ENCODE measurements at places on chromosomes 16 and 17.

- no peak for DNase-seq
Observed at GRCh38 chr17:39178536-39178935, 12.6 kb upstream of the ARL5C start.

DNA sequence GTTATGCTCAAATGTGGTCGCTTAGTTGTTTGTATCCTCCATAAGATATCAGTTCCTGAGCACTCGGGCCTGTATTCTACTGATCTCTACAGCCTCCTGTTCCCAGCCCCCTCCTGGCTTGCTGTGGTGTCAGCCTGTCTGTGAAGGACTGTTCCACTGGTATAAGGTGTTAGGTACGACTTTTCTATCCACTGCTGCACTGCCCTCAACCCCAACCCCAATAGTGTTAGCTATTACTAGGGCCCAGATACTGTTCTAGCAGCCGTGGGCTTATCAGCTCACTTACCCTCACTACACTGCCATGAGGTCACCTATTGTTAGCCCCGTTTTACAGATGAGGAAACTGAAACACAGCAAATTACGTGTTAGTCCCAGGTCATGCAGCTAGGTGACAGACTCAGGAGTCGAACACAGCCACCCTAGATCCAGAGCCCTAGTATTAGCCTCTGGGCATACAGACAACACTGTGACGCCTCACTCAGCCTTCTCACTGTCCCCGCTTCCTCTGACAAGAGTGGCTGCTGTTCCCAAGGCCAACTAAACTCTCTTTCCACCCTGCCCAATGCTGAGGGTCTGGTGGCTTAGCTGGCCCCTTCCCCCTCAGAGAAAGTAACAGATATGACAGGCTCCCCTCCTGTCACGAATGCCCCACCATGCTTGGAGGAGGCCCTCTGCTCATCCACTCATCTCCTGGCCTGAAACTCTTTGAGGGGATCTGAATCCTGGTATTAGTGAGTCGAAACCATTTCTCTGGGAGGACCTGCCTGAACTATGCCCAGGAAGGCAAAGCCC lies 25.6 kb upstream of the ZNF652 start:
- DNase-seq = no peak

DNA sequence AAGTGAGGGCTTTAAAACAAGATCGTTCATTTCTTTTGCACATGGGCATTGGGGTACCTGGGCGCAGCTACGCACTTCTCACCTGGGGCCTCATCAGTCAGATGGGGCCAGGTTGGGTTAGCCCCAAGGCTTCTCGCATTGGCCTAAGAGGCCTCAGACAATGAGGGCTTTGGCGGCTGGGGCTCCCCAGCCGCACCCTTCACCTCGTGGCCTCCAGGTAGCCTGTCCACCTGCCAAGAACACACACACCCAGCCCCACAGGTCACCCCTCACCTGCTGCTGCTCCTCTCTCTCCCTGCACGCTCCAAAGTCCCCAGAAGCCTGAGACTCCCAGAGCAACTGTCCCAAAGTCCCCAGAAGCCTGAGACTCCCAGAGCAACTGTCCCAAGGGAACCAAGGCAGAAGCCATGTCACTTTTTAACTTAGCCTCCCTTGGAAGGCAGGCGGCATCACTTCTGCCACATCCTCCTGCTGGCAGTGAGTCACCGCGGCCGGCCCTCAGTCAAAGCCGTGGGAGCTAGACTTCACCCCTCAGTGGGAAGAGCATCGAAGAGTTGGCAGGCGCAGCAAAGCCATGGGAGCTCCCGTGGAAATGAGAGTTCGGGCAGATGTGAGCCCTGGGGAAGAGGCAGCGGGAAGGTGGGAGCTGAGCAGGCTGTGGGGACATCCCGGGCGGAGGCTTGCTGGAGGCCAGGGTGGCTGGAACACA lies 78.9 kb upstream of the PLCG2 start:
- DNase-seq = no peak

DNA sequence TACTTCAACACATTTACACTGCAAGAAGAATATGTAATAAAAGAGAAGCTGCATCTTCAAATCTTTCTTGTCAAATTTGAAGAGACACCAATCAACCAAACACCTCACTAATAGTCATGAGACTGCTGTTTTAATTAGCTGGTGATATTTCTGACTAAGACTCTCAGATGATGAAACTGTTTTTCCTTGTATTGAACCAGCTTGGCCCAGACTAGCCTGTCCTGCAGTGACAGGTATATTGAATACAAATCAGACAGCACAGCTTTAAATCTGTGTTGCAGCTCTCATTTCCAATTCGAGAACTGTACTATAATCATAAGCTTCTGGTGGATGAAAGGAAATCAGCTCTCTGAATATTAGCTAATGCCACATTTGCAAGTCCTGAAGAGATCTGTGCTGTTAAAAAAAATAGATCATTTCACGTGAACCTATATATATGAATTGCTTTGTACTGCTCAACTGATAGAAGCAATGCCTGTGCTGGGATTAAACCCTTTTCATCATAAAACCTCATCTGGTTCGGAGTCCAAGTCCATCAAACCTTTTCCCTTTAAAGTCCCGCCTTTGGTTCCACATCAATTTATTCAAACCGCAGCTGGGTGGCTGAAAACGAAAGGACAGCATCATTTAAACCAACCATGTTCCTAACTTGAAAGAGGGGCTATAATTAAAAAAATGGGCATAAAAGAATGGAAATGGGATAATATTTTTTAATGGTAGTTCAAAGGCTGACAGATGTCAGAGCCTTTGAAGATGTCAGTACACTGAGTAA lies 306.2 kb downstream of the CEP112 start:
- no peak for DNase-seq

DNA sequence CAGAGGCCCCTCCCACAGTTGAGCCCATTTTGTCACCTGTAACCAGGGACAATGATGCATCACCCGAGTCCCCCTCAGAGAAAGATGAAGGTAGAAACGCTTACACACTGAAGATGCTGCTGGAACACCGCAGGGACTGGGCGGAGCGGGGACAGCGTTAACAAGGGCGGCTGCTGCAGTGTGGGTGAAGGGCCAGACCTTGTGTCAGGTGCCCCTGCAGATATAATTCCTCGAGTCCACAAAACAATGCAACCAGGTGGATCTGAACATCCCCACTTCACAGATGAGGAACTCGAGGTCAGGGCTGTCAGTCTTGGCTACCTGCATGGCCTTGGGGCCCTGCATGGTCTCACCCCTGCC lies 6.3 kb upstream of the MAPK7 start:
- DNase-seq = no peak

DNA sequence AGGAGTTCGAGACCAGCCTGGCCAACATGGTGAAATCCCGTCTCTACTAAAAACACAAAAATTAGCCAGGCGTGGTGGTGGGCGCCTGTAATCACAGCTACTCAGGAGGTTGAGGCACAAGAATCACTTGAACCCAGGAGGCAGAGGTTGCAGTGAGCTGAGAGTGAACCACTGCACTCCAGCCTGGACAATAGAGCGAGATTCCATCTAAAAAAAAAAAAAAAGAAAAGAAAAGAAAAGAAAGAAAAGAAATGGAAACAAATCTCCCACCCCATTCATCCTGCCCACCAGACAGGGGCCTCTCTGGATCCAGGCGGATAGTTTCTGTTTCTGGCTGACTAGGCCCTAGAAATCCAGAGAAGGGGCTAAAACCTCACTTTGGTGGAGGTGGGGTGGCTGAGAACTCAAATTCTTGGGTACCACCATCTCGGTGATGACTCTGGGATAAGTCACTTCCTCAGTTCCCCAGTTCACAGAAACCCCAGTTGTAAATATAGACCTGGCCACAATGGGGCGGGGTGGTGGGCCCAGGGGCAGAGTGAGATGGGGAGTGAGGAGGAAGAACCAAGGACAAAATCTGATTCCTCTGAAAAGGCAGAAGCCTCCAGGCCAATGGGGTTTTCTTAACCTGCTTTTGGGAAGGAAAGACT lies 22.2 kb downstream of the SOCS1 start:
- DNase-seq = peak; percentile 71

DNA sequence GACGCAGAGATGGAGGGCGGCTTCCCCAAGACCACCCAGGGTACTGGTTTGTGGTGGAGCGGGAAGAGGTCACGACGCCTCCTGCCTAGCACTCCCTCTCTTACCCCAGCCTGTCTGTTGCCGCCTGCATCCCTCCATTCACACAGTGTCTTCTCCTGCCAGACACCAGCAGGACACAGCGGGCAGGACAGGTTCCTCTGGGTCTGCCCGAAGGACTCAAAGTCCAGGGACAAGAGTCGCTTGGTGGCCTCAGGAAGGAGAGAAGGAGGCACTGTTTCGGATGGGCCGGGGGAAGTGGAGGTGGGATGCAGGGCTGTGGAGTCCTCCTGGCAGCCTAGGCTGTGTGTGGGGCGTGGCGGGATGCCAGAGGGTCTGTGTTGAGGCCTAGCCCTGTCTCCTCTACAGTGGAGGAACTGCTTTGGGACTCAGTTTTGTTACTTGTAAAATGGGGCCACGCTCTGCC lies 19.6 kb upstream of the TNS4 start:
- no peak for DNase-seq

GRCh38 chr16:30615358-30616091 lies 5.3 kb upstream of the ZNF689 start:
- DNase-seq = peak; percentile 18

DNA sequence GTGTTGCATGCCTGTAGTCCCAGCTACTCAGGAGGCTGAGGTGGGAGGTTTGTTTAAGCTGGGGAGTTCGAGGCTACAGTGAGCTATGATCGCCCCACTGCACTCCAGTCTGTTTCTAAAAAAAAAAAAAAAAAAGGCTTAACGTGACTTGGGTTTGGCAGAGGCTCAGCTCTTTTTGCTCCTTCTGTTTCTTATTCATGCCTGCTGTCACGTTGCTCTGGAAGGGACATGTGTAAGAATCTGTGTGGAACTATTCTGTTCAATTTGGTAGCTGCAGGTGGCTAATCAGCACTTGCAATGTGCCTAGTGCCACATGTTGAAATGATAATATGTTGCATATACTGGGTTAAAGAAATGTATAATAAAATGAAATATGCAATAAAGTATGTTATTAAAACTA lies 20.9 kb upstream of the SYT17 start:
- DNase-seq = no peak

GRCh38 chr16:49816875-49817274 lies 39.0 kb downstream of the ZNF423 start:
- no peak for DNase-seq

GRCh38 chr16:13839577-13839976 lies 80.4 kb upstream of the ERCC4 start:
- no peak for DNase-seq

GRCh38 chr16:30395155-30395991 lies at the start of gene ZNF48:
Gene ZNF48, plus strand, starts transcription at chr16:30395420. Its CDS starts 375 bp downstream, at chr16:30395795.
- DNase-seq = peak; percentile 49

GRCh38 chr16:3863587-3863986 lies 16.9 kb downstream of the CREBBP start:
- DNase-seq = no peak

DNA sequence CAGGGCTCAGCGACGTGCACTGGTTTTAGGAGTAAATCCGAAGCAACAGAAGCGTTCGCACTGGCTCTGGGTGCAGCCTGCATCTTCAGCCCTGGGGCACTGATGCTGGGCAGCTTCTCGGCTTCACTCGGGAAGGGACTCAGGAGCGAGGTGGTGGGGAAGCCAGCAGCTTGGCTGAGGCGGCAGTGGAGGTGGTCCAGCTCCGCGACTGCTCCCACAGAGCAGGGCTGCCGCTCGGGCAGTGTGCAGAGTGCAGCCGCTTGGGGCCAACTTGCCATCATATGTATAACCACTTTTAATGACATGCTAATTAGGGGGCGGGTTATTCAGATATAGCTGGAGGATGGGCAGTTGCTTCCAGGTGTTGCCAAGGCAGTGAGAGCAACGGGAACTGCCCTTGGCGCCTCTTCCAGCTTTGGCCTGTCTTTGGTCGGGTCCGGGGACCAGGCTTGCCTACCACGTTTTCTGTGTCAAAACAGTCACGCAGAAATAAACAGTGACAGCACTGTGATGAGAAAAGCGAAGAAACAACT lies 26.7 kb downstream of the METRNL start:
- DNase-seq = no peak

DNA sequence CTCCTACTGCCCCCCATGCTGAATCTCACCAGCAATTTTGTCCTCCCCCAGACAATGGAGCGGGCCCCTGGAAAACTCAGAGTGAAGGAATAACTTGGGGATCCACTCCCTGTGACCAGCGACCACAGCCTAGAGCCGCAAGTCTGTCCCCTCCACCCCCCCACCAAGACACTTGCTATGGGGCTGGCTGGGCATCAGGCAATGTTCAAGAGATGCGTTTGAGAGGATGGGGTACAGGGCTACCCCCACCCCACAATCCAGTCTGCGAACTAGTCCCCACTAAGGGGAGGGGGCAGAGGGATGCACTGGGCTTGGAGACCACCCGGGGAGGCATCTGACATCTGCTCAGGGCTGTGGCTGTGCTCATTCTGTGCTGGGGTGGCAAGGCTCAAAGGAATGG lies 2.4 kb downstream of the PPL start:
- DNase-seq = no peak

DNA sequence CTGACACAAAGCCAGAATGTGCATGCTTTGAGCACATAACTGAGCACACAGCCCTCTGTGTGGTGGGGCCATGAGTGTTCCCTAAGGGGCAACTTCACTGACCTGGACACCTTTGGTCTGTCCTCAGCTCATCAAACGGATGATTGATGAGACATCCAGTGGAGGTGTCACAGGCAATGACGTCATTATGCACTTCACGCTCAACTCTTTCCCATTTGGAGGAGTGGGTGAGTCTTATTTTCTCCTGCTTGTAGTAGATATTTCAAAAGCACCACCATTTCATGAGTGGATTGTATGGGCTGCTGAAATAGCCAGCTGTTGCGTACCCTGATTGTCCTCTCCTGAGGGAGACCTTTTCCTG lies 16.2 kb downstream of the ALDH3A2 start:
- DNase-seq = no peak

GRCh38 chr17:73610331-73610911 lies 33.8 kb downstream of the SDK2 start:
- DNase-seq = no peak

DNA sequence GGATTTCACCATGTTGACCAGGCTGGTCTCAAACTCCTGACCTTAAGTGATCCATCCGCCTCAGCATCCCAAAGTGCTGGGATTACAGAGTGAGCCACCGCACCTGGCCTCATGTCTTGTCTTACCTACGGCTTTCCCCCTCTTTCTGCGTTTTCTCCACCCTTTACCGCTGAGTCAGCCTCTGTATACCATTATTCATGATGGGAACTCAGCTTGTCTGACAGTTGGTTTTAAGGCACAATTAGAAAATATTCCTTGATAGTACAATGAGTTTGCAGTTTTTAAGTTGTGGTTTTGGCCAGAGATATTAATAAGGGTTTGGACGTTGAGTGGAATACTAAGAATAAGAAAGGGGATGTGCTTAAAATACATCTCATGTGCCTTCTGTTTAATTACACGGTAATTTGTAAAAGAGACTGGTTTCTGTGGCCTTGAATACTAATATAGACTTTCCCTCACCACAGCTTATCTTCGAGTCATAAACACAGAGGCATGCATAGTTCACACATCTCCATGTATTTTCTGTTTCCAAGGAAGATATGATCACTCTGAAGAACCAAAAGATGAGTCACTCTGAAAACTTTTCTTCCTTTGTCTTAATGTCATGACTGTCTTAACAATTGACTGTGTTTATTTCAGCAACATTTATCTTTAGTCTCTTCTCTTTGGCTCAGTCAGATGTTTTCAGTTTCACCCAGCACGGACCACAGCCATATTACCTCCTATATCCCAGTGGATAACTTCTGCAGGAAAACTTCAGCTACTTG lies 54.4 kb downstream of the PITPNC1 start:
- DNase-seq = no peak

GRCh38 chr17:38465391-38466345 lies 37.4 kb downstream of the ARHGAP23 start:
- no peak for DNase-seq
